Skeletal muscle cell (primary cell): ENCODE measurements at places on chromosomes 6 and 20.

DNA sequence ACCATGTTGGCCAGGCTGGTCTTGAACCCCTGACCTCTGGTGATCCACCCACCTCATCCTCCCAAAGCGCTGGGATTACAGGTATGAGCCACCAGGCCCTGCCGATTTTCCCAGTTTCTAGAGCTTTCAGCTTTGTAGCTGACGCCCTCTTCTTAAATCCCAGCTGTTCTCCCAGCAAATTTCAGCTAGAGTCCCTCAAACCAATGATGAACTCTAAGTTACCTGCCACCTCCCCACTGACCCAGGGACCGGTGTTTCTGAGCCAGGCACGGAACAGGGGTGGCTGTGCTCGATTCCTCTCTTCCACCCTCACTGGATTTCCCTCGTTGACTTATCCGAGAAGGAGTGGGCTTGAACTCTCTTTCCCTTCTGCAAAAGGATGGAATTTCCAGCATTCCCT, 39.1 kb downstream of the SUN5 start:
- DNase-seq: no peak

DNA sequence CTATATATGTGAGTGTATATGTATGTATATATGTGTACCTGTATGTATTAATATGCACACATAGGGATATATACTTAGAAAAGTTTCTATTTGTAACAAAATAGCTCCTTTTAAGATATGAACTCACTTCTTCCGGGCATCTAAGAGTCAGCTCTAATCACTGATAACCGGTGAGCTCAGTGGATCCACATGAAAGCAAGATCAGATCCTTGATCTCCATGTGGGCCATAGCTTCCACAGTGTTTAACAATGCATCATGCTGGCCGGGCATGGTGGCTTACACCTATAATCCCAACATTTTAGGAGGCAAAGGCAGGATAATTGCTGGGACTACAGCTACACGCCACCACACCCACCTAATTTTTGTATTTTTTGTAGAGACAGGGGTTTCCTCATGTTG, 52.6 kb downstream of the ECT2L start:
- no peak for DNase-seq

- no peak for DNase-seq
These were observed 46.6 kb upstream of the UST start for GRCh38 chr6:148700047-148700715.

DNA sequence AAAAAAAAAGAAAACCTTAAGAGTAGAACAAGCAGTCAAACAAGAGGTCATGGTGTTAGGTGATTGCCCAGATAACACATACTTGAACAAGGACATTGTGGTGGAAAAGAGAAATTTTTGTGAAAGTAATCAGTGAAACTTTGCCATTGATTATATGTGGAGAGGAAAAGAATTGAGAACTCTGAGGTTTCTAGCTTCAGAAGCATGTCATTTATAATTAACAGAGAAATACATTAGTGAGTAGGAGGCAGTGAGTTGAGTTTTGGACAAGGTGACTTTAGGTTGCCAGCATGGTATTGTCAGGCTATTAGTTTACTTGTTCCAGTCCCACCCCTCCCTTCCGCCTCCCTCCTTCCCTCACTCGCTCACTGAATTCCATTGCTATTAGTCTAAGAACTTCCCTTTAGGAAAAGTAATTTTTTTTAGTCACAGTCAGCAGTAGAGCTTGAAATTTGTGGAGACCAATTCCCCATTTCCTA, 17.2 kb downstream of the TAB2 start:
- DNase-seq: peak; percentile 53

- no peak for DNase-seq
These were observed 17.2 kb upstream of the DST start for GRCh38 chr6:56659721-56660380.

GRCh38 chr6:31308050-31308844, 36.4 kb upstream of the HLA-C start:
- no peak for DNase-seq

DNA sequence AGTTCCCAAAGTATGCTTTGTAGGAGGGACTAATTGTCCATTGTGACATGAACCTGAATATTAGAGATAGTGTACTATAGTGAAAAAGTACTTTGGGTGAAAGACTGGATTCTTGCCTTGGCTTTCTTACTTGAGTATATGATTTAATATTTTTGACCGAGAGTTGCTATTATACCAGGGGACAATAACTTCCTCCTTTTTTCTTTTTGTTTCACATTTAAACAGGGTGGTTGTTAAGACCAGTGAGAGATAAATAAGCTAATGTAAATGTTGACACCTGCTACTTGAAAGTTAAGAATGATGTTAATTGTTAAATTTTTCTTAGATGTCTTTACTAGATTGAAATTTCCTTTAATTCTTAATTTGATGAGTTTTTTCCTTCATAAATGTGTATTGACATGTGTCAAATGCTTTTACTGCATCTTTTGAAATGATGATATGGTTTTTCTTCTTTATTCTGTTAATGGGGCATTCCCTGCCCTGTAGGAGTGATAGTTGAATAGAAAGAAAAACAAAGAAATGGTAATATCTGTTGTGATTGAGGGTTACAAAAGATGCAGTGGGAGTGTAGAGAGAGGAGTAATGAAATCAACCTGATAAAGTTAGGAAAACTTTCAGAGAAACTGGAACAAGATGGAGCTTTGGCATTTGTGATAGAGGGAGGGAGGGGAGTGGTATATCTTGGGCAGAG, 48.4 kb downstream of the ZFAND3 start:
- no peak for DNase-seq

DNA sequence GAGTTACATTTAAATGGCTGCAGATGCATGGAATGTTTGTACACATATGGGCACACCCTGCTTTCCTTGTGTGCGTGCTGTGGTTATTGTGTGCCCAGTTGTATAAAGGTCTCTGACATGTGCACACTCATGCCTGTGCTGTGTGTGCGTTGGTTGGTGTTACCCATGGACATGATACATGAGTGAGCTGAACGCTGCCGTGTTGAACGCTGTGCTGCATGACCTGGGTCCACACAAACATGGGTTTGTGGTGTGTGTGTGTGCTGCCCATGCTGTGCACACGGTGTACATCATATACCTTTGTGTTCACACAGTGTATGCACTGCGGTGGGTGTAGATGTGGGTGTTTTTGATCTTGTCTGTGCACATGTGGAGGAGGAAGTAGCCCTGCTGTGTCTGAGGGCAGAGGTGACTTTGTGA, 54.4 kb downstream of the TOX2 start:
- DNase-seq: no peak

DNA sequence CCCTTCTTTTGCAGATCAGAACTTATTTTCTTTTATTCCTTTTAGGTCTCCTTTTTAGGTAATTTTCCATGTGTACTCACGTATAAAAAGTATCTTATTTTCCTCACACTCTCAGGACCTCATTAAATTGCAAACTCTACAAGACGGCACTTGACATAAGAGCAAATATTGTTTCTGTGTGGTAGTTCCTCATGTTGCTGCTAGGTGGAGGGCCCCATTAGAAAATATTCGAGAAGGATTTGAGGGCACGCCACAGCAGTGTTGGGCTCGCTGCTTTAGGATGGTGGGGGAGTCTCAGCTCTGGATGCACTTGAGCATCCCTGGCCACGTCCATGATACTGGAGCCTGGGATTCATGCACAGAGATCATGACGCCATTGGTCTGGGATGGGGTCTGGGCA, 64.9 kb upstream of the ZFP64 start:
- DNase-seq: no peak

DNA sequence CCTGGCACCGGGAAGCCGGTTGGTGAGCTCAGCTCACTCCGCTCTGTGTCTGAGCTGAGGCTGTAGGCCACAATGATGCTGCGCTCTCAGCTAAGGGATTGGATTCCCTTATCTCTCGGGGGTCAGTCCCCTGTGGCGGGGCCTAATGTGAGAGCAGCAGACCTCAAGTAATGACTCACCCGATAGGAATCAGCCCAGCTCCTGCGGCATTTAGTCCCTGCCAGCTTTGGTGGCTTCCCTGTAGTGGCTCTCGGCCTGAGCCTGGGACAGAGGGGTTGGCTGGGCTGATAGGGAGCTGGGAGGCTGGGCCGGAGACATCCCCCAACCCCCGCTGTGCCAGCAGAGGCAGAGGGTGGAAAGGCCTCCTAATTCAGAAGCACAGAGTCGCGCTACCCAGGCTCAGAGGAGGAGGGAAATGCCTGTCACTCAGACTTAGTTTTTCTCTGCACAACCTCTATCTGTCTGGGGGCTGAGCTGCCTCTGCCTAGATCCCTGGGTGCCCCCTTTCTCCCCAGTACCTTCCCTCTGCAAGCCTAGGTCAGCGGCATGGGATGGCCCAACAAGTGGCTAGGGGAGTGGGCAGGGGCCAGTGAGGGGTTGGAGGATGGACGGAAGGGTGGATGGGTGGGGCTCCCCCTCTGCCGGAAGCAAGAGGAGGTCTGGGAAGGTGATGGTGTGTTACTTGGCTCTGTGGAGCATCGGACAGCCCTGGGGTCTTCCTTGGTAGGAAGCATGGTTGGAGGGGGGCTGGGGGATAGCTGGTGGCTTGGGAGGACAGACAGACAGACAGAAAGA, 92.2 kb downstream of the CDH22 start:
- no peak for DNase-seq

- no peak for DNase-seq
These were observed 215.4 kb downstream of the HDGFL1 start for GRCh38 chr6:22784601-22785410.

DNA sequence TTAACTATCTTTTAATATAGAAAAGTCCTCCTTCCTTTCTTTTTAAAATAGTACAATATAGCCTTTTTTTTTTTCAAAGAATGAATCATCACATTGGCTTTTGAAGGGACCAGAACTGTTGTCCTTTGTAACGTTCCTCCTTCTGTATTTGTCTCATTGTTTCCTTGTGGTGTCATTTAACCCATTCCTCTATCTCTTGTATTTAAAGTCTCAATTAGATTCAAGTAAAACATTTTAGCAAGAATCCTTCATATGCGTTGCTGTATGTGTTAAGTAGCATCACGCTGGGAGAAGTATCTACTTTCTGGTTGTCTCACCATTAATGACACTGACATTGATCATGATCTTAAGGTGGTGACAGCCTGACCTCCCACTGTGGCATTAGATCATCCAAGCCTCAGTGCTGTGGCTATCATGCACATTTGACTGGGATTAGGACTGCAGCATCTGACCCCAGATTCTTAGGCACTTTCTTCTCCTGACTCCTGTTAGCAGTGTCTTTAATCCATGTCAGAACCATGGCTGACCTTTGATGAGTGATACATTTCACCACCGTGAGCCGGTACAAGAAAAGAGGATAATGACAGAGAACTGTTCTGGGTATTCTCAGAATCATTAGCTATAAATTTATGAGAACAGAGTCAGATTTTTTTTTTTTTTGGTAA, 67.5 kb upstream of the TFB1M start:
- peak; percentile 30 for DNase-seq

- peak; percentile 79 for DNase-seq
These were observed 15.1 kb downstream of the RMND1 start for GRCh38 chr6:151436802-151437201.

DNA sequence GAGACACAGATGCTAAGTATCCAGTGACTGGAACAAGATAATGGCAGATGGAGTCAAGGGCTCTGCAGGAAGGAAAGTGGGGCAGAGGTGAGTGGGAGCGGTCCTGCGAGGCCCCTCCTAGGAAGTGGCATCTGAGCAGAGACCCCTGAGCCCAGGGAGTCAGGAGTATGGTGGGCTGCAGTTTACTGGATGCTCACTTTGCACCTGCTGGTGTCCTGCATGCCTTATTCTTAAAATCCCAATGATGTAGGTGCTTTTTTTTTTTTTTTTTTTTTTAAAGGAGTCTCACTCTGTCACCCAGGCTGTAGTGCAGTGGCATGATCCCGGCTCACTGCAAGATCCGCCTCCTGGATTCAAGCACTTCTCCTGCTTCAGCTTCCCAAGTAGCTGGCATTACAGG, 5.6 kb downstream of the CEBPB start:
- no peak for DNase-seq

GRCh38 chr20:24491041-24491756, 21.8 kb downstream of the SYNDIG1 start:
- no peak for DNase-seq

DNA sequence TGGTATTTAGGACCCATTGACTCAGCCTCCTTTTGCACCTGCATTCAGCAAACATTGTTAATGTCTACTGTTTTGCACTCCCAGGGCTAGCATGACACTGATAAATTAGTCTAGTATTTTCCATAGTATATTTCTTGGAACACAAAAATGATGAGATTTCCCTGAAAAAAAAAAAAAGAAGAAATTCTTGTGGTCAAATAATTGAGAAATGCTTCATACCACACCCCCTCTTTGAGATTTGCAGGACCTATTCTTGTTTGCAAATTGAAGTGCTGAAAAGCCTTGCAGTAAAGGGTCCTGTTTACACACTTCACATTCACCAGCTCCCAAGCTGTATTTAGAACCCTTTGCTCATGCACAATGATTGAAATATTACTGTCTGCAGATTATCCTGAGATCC, 36.3 kb upstream of the CLIC5 start:
- DNase-seq: no peak

DNA sequence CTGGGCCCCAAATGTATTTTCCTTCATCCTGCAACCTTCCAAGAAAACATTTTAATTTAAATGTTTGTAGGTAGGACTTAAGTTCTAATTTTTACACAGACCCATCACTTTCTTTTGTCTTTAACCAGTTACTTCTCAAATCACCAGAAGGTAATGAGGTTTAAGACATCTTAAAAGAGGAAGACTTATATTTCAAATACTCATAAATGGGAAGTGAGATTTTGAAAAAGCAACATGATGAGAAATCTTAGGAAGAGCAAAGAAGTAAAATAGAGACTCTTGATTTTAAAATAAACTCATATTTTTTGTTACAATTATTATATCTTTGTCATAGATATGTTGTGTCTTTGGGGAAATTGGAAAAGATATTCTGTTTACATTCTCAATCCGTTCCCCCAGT, 82.3 kb downstream of the SYNE1 start:
- no peak for DNase-seq

DNA sequence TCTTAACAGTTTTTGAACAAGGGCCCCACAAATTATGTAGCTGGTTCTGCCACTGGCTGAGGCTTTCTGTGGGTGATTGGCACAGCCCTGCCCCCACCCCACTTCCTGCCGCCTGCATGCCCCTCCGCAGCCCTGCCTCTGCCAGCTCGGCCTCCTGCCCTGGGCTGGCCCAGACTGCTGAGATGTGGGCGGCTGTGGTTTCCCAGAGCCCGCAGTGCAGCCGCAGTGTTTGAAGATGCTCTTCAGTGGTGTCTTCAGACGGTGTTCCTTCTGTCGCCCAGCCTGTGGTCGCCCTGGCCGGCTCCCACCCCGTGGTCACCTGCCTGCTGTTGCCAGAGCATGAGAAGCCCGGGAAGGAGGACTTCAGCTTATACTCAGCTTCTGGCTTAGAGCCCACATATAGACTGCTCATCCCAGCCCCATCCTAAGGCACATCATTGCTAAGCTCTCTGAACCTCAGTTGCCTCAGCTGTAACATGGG, 154.3 kb downstream of the VEGFA start:
- no peak for DNase-seq

GRCh38 chr6:159943968-159944598, 24.8 kb upstream of the IGF2R start:
- DNase-seq: no peak

DNA sequence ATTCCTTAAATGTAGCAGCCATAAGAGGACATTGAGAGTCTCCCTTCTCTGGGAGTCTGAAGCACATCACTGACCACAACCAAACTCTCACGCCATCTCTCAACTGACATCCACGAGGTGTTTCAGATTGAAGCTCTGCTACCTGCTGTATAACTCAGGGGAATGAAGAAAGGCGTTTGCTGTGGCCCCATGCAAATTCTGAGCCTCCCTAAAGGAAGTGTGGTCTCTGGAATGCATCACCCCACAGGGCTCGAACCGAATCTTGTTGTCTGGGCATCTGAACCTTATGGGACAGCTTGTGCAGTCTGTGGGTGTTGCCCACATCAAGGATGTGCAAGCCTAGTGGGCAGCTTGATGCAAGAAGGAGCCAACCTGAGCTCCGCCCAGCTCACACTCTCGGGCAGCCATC, 10.9 kb downstream of the PMEPA1 start:
- no peak for DNase-seq
